ENCODE measurements at places on chromosomes 3 and 15.

GRCh38 chr3:183123891-183124290, 24.6 kb upstream of the MCCC1 start:
- DNase-seq: no peak

DNA sequence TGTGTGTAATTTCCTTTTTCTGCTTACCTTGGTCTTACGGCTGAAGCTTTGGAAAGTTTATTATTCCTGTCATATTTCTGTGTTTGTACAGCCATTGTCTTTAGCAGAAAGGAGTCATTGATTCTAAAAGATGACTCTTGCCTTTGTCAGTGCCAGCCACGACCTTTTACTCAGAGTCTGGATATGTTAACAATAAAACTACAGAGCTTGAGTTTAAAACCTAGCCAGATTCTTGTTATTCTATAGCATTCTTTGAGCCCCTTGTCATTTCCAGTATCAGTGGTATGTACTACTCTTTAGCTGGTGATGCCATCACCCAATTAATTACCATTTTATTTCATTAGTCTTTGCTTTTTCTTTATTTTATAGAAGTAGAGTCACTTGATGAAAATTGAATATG, 142.4 kb downstream of the TCF12 start:
- DNase-seq: no peak

GRCh38 chr15:68822818-68823217, 2.1 kb upstream of the ANP32A start:
- DNase-seq: no peak

- DNase-seq: no peak
These were observed 43.4 kb downstream of the PPP2R3A start for GRCh38 chr3:136008732-136009470.

DNA sequence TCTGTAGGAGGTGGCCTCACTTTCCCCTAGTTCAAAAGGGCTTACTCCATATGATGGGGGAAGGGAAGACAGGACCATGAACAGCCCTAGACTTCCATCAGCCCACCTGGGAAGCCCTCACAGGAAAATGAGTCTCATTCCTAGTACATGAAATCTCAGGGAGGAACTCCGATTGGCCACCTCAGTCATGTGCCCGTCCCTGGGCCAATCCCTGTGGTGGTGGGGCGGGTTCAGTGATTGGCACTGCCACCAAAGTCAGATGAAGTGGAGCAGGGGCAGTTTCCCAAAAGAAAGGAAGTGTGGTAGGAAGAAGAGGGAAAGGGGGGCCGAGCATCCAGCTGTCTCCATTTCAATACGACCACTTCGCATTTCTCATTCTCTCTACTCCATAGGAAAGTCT, 25.9 kb upstream of the GP9 start:
- DNase-seq: no peak

- no peak for DNase-seq
These were observed 94.4 kb downstream of the ST6GAL1 start for GRCh38 chr3:187024536-187025226.

DNA sequence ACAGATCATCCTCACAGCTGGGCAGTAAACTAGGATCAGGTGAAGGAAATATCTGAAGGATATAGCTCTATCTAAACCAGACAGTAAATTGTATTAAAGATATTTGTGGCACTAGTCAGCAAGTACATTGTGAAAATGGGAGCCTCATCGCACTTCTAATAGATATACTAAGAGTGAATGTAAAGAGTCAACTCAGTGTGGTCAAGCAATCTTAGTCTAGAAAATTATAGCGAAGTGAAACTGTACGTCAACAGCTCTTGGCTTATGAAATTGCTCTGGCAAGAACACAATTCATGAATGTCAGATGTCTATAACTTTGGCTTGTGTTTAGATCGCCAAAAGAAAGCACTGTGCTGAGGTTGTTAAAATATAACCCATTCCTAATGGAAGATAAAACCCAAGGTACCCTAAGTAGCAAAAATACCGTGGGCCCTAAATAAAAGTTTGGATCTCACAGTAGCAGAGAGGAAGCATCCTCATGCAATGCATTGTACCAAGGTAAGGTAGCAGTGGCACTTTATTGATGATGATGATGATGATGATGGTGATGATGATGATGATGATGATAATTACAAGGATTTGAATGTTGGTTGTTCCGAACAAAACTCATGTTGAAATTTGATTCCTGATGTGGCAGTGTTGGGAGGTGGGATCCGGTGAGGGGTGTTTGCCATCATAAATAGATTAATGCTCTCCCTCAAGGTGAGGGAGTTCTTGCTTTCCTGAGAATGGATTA, 228.5 kb downstream of the UNC13C start:
- DNase-seq: no peak

GRCh38 chr15:65404186-65404872, 18.4 kb downstream of the IGDCC4 start:
- no peak for DNase-seq

DNA sequence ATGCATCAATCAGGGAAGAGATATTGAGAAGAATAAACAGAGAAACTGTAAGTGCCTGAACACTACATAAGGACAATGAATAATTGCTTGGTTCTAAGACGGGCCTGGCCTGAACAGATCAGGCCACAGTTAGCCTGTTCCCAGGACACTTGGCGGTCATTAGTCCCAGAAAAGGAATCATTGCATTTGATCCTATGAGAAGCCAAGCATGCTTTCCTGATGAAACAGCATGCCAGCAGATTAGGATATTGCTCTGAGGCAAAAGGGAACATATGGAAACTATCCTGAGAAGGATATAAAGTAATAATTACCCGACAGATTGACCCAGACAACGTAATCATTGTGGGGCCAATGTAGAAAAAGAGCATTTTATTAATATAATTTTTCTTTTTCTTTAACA, 51.9 kb downstream of the STRIT1 start:
- no peak for DNase-seq

- no peak for DNase-seq
These were observed at the start of gene ARHGAP31 for GRCh38 chr3:119293871-119294695. Gene ARHGAP31, plus strand, starts transcription at chr3:119294383. Its CDS starts 522 bp downstream, at chr3:119294905.

- no peak for DNase-seq
These were observed 86.0 kb downstream of the SEMA5B start for GRCh38 chr3:122941228-122942206.

DNA sequence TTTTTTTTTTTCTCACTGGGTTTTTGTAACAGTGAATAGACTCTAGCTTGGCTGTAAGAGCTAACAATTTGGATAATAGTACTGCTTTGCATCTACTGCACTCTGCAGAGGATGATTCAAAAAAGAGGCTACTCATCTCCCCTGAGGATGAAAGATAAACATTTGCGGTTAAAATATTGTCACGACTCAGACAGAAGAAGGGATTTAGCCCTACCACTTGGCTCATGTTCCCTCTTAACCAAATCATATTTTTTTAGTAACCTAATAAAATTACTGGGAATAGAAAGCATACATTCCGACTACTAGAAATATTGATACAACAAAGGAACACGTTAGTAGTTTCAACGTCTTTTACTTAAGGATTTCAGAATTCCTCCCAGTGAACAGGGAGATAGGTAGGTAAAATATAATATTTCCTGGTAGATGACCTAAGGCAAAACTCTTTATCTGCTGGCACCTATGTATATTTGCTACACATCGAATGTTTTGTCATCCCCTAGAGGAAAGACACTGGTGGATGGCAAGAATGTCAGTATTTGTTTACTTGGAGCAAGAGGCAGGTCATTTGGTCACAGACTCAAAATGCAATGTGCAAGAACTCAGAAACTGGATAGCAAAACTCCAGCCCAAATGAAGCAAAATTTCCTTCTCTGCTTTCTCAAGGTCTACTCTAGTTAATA, 110.8 kb downstream of the GREM1 start:
- peak; percentile 76 for DNase-seq

- no peak for DNase-seq
These were observed 134.2 kb upstream of the SATB1 start for GRCh38 chr3:18559331-18559842.

DNA sequence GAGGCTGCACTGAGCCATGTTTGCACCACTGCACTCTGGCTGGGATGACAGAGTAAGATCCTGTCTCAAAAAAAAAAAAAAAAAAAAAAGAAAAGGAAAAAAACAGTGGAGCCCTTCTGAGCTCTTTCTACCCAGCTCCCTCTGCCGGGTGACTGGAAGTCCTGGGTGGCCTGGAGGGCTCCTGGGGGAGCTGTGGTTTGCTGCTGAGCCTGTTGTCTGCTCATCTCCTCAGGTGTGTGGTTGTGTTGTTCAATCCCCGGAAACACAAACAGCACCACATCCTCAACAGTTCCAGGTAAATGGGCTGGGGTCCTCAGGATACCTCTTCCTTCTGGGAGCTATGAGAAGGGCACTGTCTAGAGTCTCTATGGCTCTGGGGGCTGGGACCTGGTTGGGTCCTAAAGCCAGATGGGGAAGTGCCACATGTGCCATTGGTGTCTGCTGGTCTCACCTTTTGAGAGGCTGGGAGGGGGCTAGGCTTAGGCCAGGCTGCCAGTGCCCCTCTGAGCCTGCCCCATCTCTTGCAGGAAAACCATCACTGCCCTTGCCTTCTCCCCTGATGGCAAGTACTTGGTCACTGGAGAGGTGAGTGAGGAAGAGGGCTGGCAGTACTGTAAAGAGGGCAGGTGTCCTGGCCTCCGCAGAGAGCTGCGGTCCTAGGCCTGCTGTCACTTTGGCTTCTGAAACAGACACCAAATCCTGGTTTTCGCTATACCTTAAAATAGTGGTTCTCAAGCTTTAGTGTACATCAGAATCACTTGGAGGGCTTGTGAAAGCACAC, 17.1 kb upstream of the JMJD7 start:
- DNase-seq: no peak

GRCh38 chr3:76869726-76870384, 170.0 kb upstream of the ROBO2 start:
- no peak for DNase-seq

DNA sequence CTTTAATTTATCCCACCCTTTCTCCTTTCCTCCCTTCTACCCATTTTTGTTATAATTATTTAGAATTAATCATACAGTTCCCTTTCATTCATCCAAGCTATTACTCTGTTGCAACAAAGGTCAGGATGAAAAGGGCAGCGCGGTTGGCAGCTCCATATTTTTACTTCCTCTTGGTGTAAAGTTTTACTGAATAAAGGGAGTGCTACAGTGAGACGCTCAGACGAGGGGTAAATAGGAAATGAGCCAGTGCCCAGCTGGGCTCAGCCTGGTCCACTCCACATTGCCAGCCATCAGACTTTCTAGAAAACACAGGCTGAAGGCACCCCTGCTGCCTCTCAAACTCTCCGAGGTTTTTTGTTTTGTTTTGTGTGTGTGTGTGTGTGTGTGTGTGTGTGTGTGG, 21.9 kb upstream of the ZBTB38 start:
- DNase-seq: no peak

- DNase-seq: no peak
These were observed 172.0 kb upstream of the TP63 start for GRCh38 chr3:189459231-189459630.

DNA sequence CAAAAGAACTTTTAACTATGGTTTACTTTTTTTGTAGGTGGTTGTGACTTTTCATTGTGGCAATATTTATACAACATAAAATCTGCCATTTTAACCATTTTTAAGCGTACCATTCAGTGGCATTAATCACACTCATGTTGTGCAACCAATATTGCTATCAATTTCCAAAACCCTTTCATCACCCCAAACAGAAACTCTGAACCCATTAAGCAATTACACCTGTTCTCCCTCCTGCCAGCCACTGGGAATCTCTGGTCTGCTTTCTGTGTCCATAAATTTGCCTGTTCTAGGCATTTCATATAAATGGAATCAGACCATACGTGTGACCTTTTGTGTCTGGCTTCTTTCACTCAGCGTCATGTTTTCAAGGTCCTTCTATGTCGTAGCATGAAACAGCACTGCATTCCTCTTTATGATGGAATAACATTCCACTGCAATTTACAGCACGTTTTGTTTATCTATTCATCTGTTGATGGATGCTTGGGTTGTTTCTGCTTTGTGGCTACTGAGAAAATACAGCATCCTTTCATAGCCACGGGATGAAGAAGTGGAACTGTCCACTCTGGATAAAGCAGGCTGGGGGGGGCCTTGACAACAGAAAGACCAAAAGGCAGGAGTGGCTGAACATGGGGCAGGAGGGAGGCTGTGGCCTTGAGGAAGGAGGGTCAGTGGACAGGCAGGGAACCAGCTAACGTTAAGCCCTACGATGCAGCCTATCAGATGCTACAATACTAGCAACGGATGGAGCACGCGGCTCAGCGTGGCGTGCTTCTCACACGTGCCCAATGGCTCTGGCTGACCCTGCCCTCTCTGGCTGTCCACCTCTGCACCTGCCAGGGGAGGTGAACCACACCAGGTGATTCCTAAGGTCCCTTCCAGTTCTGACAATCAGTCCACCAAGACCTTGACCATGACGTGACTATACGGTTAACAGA, 110.9 kb downstream of the SEC22A start:
- no peak for DNase-seq

DNA sequence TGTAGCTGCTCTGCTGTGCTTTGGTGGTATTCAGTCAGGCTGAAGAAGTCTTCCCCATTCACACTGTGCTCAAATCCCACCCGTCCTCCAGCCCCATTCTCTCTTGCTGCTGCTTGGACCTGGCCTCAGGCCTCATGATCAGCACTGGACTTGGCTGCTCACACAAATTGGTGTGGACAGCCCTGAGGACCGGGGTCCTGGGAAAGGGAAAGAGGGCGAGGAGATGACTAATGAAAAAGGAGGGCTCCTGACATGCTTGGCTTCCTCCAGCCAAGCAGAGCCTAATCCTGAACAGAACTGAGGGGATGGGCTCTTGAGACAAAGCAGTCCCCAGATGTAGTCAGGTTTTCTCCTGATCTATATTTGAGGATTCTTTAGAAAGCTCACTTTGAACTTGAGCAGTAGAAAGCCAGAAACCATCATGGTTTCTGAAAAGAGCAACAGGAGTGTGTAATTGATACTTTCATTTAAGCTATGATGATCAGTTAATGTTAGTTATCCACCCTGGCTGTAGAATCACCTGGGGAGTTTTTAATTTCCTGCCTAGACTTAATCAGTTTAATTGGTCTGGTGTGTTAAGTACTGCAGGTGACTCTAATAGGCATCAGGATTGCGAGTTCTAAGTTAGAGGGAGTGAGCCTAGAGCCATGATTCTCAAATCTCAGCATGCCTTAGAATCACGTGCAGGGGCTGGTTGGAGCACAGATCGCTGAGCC, 79.4 kb upstream of the THBS1 start:
- DNase-seq: no peak

GRCh38 chr15:45346381-45346780, 32.0 kb downstream of the GATM start:
- DNase-seq: no peak

- no peak for DNase-seq
These were observed 10.7 kb downstream of the PCSK6 start for GRCh38 chr15:101478701-101479341.

GRCh38 chr3:196557236-196557635, 11.1 kb downstream of the WDR53 start:
- DNase-seq: no peak

GRCh38 chr3:109118584-109118983, 650 bp upstream of the MORC1 start:
- no peak for DNase-seq

DNA sequence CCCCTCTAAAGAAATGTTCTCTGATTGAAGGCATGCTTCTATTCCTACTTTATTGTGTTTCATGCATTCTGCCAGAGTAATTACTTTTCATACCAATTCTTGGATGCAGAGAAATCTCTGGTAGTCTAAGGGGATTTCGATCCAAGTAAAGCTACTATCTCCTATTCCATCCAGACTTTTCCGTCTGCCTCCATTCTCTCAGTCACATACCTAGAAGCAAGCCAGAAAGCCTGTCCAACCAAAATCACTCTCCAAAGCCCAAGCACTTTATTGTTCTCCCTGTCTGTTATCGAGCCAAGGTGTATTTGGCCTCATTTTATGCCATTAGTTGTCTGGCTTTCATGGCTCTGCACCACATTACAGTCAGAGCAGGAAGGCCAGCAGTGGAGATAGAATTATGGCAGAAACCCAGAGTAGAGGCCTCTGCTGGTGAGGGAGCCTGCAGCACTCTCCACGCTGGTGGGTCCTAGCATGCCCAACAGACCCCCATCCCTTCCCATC, 95.9 kb downstream of the SLC49A4 start:
- DNase-seq: no peak

Measured in smooth muscle cell of the brain vasculature (primary cell).